ENCODE measurements at places on chromosomes 1 and 21.

- peak; percentile 87 for DNase-seq
Observed at GRCh38 chr1:206544562-206545257, 37.4 kb downstream of the RASSF5 start.

DNA sequence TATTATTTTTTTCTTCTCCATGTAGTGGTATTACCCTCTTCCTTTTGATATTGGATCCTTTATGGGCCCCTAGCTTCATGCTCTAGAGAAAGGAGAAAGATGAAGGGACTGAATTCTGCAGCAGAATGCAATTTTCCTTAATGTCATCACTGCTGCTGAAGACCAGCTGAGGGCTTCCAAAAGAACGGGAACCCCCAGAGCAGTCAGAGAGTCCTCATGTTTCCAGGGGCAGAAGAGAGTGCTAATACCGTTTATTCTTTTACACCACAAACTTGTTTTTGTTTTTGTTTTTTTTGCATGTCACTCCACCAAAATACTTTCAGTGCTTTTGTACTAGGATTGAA lies 21.1 kb upstream of the TBX15 start:
- no peak for DNase-seq

GRCh38 chr1:75625795-75626194 lies 14.9 kb upstream of the SLC44A5 start:
- DNase-seq = no peak

DNA sequence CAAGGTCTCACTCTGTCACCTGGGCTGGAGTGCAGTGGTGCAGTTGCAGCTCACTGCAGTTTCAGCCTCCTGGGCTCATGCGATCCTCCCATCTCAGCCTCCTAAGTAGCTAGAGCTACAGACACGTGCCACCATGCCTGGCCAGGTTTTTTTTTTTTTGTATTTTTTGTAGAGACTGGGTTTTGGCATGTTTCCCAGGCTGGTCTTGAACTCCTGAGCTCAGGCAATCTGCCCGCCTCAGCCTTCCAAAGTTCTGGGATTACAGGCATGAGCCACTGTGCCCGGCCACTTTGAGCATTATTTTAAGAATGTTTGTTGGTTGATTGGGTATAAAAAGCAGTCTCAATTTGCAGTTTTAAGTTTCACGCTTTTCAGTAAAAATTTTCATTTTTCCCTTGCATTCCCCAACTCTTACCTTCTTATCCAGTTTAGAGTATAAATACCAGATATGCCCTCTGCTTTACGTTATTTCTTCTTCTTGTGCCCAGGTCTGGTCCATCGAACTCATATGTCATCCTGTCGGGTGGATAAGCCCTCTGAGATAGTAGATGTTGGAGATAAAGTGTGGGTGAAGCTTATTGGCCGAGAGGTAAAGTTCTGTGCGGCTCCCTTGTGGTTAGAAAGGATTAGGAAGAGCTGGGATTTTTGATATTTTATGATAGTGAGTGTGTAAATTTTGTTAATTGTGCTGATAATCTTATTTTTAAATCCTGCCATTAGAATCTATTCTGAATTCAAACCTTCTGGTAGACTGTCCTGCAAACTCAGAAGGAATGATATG lies 36.0 kb downstream of the FABP3 start:
- DNase-seq = no peak

- DNase-seq = no peak
Observed at GRCh38 chr1:57916041-57916440, 492.2 kb upstream of the DAB1 start.

DNA sequence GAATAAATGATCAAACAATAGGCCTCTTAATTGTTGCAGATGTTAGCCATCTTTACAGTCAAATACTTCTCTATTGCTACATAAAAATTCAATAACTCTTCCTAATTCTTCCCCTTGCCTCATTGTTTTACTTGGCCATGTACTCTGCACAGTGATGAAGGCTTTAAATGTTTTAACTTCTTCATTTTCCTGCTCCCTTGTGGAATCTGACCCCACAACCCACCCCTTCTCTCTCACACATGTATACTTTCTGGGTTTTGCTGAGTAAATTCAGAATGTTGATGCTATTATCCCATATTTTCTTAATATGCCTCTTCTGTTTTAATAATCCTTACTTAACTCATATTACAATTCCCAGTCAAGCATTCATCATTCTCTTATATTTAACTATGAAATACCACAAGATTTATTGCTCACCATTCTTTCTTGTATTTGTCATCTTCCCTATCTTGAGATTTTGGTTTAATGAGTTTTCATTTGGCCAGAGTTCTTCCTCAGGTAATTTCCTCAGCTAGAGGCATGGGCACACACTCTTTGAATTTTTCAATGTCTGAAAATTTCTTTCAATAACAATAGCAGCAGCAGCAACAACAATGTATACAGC lies 327.8 kb upstream of the USP24 start:
- no peak for DNase-seq

DNA sequence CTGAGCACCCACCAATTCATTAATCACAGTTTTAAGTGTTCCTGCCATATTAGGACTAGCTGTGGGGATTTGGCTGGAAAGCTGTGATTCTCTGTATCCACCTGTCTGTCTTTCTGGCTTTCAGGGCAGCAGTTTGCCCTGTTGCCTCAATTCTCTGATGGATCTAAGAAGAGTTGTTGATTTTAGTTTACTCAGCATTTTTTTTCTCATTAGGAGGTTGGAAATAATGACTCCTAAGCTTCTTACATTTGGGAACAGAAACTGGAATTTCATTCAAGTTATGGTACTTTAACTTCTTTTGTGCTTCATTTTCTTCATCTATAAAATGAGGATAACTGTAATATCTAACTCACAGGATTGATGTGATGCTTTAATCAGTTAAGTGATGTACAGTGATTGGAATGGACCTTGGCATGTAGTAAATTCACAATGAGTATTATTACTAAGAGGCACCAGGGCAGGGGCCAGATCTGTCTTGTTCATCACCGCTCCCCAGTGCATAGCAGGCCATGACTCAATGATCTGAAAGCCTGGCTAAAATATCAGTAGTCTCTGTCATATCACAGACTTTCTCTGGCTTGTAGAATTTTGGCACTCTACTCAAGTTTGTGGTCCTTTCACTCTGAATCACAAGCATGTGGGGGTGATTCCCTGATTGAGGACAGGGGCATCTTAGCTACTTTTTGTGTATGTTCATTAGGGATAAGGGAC lies 51.4 kb upstream of the GREM2 start:
- DNase-seq = no peak

DNA sequence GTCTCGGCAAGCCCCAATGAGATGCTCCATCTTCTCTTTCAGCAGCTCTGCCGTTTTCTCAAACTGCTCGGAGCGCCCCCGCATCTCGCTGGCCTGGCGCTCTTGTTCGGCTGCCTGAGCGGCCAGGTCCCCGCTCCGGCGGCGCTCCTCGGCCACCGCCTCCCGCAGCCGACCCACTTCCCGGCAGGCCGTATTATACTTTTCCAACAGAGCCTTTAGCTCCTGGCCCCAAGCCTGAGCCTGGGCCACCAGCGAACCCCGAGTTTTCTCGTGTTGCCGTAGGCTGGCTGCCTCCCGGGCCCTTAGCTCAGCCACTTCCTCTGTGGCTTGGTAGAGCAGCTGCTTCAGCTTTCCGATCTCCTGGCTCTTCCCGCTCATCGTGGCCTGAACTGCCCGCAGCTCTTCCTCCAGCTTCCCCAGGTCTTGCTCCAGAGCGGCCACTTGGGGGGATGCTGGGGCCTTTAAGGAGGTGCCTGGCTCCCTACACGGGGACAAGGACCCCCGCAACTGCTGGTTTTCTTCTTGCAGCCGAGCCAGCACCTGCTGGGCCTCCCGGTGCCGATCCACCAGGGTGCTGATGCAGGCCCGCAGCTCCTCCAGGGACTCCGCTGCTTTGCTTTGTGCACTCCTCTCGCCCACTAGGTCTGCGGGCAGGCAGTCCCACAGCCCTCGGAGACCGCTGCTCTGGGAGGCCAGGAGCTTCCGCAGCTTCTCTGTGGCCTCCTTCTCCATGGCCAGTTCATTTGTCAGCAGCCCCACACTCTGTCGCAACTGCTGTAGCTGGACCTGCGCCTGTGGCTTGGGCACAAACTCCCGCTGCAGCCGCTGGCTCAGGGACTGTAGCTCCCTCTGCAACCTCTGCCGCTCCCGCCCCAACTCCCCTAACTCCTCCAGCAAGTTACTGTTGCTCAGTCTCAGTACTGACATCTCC lies 13.4 kb upstream of the PIAS3 start:
- no peak for DNase-seq

- no peak for DNase-seq
Observed at GRCh38 chr1:43910343-43910742, 23.3 kb upstream of the ARTN start.

DNA sequence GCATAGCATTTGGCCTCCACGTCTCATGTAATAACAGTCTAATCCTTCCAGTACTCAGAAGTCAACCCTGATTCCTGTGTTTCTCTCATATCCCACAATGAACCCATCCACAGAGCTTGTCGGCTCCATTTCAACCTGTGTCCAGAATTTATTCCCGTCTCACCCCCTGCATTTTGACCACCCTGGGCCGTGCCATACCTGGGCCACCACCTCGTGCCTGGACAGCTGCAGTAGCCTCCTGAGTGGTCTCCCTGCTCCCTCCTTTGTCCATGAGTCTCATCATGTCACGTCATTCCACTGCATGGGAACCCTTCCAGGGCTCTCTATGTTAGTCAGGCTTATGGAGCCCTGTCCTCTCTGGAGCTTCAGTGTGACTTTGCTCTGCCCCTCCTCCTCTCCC lies 670.6 kb downstream of the PTPRU start:
- DNase-seq = no peak

DNA sequence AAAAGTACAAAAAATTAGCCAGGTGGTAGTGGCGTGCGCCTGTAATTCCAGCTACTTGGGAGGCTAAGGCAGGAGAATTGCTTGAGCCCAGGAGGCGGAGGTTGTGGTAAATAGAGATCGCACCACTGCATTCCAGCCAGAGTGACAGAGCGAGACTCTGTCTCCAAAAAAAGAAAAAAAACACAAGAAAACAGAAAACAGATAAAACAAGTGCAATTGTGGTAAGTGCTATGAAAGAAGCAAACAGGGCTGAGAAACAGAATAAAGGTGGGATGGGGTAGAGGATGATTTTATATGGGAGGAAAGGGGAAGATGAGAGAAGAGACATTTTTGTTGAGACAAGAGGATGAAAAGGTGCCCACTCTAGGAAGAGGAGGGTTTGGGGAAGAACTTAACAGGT lies 5.0 kb upstream of the SOX13 start:
- DNase-seq = no peak

GRCh38 chr1:2840036-2840809 lies 38.7 kb upstream of the TTC34 start:
- DNase-seq = no peak

DNA sequence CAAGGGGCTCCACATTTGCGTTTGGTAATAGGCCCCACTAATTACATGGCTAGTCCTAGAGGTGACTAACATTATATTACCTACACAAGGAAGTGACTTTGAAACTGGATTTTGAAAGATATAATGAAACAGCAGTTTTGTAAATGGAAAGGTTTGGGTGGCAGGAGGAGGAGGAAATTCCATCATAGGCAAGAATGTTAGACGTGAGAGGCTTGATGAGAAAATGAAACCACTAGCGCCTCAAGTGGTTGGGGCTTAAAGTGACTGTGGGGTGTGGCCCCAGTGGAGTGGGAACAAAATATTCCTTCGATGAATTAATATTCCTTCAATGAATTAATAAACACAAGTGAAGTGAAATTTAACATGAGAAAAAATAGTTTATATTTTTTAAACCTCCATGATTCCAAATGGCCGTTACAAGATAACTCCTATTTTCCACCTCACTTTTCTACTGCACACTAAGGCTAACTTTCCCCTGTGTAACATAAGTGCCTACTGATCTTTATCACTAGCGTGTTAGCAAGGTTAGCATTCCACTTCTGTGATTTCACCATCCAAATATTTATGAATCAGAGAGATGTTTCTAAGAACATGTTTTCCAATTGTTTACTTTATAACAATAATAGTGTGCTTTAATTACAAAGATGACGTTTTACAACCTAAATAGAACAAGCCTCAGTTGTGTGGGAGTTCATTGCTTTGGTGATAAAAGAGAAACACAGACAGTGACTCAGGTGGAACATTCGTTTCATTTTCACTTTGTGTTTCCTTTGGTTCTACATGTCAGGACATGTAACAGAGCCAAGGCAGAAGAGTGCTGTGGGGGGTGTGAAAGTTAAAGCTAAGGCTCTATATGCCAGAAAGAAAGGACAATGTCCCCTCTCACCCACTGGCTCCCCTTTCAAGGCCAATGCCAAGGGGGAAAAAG lies 12.5 kb upstream of the ATF3 start:
- no peak for DNase-seq

DNA sequence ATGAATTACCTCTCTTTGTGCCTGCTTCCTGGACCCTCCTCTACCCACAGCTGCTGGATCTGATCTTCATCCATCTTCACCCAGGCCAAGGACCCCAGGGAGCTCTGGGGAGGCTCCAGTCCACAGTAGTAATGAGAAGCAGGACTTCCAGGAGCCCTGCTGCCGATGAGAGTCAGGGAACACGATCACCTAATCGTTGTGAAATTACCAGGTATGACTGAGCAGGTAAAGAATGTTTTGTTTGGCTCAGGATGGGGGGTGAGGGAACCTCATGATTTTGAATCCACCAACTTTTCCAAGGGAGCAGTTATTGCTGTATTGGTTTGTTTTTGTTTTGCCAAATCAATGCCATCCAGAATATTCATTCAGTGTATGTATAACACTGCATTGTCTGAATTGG lies 454.0 kb downstream of the PLPP3 start:
- no peak for DNase-seq

- DNase-seq = no peak
Observed at GRCh38 chr1:9866836-9867235, 43.1 kb upstream of the CLSTN1 start.

DNA sequence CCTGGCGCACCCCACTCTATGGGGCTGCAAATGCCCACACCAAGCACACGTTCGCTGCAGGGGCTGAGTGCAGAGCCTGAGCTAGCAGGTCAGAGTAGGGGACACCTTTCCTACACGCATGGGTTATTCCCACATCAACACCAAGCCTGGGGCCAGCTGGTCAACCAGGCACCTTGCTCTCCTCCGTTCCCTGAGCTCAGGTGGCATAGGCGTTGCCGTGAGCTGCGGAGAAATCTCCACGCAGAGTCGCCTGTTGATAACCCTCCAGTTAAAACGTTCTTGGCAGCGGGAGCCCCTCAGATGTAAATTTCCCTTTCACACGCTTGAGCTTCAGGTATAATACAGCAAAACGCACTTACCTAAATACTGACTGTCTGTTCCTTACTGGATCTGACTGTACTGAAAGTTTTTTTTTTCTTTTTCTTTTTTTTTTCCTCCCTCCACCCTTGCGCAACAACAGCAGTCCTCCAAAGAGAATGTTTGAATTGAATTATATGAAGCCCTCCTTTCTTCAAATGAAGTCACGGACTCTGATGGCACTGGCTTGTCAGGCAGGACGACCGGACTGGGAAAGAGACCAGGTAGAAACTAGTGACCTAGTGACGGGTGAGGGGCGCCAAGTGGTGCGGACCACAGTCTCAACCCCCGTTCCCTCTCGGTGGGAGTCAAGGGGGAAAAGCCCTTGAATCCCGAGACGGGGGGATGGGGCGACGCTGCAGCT lies 2.1 kb downstream of the BRINP3 start:
- no peak for DNase-seq

All from liver (tissue), 10 donors.